ENCODE measurements at places on chromosomes 3 and 15.

DNA sequence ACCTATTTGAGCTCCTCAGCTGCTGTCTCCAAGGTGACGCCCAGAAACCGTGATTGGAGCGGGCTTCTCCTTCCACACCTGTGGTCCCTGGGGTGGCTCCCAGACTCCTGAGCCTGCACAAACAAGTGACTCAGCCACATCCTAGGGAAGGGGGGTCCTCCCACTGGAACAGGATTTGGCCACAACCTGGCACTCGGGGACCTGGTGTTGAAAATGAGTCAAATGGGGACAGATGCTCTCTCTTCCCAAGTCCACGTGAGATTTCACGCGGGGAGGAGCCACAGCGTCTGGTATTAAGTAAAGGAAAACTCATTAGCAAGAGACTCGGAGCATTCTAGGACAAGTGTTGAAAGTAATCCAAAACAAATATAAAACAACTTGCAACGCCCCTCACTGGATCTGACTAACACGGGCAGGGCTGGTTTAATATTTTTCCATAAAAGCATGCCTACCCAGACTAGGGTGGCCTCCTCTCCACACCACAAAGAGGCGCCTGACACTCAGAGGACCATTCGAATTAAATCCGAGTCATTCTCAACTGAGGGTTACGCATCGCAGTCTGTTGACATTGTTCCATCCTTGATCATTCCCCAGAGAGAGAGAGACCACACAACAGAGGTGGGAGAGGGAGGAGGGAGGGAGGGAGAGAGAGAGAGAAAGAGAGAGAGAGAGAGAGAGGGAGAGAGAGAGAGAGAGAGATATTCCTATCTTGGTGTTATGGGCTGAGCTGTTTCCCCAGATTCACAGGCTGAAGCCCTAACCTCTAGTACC is 74.4 kb downstream of the MGLL start:
- no peak for DNase-seq

DNA sequence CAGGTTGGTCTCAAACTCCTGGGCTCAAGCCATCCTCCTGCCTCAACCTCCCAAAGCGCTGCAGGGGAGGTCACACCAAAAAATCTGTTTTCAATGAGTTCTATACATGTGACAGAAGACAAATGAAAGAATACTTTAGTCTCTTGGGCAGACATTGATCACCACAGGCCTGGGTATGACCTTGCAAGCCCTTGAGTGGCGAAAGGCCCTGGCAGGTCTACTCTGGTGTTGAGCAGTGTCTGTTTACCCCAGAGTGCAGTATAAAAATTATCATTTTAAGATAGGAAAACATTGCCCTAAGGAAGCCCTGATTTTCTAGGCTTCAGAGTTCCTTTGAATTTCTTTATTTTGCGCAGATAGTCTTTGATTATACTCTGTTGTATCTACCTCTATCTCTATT is 61.6 kb upstream of the GBE1 start:
- no peak for DNase-seq

- DNase-seq = no peak
These were observed 107.6 kb downstream of the TGFBR2 start for GRCh38 chr3:30713885-30714503.

GRCh38 chr3:87792534-87793336 is 266.1 kb downstream of the CGGBP1 start:
- peak; percentile 79 for DNase-seq

GRCh38 chr3:10366651-10367101 is 45.8 kb upstream of the SEC13 start:
- no peak for DNase-seq

DNA sequence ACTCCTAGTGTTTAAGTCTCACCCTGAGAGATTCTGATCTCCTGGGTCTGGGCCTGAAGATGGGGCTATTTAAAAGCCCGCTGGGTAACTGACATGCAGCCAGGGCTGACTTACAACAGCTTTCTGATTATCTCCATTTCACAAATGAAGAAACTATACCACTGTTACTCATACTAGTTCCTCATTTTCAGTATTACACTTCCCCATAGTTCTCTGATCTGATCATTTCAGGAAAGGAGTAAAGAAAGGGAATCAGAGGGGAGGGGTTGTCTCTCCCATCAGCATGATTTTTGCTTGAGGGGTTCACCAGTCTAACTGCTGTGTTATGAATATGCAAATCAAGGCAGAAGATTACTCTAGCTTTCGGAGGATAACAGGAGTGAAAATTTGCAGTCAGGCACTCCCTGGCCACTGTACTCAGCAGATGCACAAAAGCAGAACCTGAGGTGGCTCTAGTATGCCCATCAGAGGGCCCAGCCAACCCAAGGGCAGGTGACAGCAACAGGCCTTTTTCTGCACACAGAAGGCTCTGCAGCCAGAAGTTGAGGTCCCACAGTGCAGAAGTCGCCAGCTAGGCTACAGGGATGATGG is 59.4 kb downstream of the DAPK2 start:
- DNase-seq = no peak

- no peak for DNase-seq
These were observed 181.3 kb downstream of the RORA start for GRCh38 chr15:61047783-61048182.

DNA sequence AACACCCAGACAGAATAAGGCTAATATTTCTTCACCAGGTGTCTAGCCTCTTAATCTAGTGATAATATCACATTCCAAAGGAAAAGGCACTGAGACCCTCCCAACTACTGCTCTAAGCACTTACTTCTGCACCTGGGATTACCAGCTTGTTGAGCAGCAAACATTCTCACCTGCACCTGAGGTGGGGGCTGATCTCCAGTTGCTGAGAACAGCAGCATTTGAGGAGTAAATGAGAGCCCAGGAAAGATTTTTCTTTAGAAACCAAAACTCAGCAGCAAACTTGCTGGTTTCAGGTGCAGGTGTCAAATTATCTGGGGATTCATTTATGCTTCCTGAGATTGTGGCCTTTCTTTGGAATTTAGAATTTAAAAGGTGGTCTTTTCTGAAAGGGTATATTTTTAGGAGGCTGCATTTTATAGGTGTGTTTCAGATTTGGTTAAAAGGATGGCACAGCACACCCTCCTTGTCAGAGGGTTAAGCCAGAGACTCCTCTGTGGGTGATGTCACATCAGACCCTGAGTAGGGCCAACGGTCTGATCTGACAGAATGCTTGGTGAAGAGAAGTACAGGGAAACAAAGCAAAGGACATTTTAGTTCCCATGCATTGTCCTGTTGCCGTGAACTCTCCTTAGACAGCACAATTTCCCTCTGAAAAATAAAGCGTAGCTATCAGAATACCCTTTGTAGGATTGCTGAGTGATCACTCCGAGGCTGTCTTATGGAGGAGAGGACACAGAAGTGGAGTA is 411.0 kb upstream of the ATP11B start:
- no peak for DNase-seq

GRCh38 chr3:67011414-67012131 is 13.5 kb downstream of the KBTBD8 start:
- DNase-seq = no peak

DNA sequence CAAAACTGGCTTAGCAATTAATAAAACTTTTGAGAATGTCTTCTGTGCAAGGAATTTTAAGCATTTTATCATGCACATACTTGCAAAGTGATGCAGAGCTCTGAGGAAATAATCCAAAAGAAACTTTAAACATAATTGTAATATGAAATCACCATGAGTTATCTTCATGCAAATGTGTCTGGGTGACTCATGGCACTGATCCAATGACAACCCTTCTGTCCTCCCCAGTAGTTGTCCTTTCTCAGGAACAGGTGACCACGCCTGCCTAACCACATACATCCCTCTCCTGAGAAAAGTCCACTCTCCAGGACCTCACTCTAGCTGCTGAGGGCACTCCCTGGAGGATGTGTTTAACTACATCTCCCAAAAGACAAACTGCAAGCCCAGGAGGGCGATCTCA is 530.6 kb upstream of the IL12A start:
- DNase-seq = no peak

DNA sequence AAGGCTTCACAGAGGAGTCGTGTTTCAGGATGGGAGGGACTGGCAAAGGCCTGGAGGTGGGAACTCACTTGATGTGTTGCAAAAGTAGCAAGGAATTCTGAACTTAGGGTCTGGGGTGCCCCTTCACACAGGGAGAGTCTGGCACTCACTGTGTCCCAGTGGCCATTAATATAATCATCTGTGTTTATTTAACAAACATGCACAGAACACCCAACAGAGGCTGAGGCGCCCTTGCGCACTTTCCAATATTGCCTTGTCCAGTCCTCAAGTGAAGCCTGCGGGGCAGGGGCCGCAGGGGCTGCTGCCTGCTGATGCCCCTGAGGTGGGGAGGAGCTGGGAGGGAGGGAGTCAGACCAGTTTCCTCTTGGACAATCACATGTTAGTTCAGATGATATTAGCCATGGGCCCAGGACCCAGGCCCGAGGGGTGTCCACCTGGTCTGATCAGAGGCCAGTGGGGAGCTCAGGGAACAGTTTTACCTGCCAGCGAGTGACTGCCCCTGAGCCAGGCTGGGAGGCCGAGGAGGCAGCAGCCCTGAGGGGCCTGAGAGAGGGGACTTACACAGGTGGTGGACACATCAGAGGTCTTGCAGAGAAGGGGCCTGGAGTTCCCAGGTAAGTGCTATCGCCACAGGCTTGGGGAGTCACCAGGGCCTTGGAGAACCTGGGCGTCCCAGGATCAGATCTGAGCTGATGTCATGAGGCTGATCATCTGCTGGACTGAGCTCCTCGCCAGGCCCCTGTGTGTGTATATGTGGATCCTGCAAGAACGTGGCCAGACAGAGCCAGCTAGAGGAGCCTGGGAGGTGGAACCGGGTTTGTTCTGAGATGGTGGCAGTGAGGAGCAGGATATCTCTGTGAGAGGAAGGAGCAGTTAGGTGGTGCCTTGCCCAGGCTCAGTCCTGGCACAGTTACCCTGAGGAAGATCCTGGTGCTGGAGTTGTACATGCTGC is 13.8 kb upstream of the TXNRD3 start:
- no peak for DNase-seq

GRCh38 chr3:127682561-127682960 is 9.8 kb downstream of the ABTB1 start:
- DNase-seq = no peak

DNA sequence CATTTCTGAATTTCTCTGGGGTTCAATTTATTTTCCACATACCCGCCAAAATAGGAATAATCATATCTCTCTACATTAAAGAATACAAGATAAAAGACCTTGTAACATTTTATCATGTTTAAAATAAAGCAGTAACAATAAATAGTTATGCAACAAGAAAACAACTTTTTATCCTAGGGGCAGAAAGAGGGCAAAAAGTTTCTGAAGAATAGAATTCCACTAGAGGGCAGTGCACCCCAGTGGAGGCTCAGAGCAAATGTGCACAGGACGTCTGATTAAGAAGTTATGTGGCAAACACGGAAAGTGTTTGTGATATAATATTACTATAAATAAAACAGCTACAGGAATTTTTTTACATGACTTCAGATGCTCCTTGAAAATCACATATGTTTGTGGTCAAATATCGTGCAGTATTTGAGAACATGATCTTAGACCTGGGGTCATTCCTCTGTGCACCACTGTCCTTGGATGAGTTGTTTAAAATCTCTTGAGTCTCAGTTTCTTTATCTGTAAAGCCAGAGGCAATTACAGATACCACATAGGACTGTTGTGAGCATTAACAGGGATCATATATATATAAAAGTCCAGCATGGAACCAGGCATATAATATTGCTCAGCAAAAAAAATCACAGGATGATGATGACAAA is 13.2 kb upstream of the PIK3R4 start:
- peak; percentile 49 for DNase-seq

- no peak for DNase-seq
These were observed 173.8 kb upstream of the BCL6 start for GRCh38 chr3:187919048-187919447.

DNA sequence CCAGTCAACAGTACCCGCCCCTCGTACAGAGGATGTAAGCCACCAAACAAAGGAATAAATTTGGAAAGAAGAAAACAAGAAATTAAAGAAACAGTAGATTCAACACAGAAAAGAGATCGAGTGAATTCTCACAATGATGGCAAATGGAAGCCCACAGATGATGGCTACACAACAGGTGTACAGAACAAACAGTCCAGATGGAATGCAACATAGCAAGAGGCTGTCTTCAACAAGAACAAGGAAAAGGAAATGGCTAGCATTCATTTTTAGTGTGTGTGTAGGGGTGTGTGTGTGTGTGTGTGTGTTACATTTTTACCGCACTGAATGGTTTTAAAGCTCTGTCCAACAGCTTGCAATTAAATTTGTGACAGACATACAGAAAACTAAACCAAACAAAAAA is 12.9 kb downstream of the NEDD4 start:
- no peak for DNase-seq

DNA sequence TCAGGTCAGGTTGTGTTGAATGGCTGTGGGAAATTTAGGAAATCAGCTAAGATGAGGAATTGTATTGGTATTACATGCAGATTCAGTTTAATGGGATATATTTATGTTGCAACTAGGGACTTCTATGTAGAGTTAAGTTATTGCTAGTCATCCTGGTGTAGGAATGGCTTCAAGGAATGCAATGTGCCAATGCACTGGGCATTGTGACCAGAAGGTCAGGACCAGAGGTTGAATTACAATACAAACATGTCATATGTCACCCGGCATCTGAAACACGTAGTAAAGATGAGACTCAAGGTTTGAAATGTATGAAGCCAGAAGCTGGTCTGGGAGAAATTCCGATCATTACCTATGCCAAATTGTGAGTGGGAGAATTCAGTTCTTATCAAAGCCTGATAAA is 11.7 kb upstream of the GAP43 start:
- no peak for DNase-seq

GRCh38 chr3:195813916-195814640 is 2.3 kb upstream of the MUC4 start:
- no peak for DNase-seq

DNA sequence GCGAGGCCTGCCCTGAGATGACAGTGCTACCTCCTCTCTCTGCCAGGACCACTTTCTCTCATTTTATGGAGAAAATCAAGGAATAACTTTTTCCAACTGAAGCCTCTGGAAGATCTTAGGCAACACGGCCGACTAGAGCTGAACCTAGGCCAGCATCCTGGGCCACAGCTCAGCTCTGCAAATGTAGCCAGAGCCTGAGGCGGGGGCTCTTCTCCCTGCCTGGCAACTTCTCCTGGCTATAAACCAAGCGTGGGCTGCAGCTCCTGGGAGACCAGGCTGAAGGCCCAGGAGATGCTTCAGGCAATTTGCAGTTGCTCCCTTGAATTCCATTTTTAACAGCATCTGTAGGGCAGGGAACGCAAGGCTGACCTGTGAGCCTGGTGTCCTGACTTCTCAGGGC is 74.9 kb downstream of the CEMIP start:
- no peak for DNase-seq

DNA sequence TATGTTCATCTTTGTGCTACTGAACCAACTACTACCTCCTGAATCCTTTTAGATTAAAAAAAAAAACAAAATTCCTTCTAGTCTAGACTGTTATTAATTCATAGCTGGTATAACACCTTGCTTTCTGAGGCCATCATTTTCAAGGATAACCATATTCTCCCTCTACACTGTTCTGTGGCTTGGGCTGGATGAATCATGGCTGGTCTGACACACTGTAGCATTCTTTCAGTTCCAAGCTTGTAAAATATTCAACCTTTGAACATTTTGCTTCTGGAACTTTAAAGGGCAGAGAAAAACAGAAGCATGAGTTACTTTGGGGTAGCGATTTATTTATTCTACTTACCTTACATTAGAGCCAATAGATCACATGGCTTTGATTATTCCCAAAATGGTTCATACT is 7.6 kb downstream of the HSPBAP1 start:
- DNase-seq = no peak

GRCh38 chr3:165156757-165157420 is 39.3 kb downstream of the SLITRK3 start:
- DNase-seq = no peak

GRCh38 chr15:65930134-65930533 is 60.8 kb downstream of the RAB11A start:
- no peak for DNase-seq

Measured in right kidney (tissue), 9 donors.